ENCODE measurements at places on chromosomes 2 and 18.

DNA sequence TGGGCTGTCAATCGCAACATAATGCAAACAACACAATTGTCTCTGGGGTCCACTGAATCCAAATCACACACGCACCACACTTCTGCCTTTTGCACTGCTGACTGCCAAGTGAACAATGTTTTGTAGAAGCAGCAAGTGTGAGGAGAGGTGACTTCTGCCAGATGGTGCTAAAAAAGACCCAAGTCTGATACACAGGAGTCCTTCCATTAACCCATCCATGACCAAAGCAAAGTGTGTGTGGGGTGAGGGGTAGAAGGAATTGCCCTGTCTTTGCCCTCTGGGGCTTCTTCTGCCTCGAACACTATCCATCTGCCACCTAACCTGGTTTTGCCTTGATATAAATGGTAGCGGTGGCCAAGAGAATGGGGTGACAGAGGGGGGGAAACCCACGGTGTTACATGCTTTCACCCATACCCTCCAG lies 50.0 kb downstream of the C2orf42 start:
- no peak for DNase-seq

- DNase-seq: no peak
These were observed 2.9 kb downstream of the MXD1 start for GRCh38 chr2:69917852-69918251.

DNA sequence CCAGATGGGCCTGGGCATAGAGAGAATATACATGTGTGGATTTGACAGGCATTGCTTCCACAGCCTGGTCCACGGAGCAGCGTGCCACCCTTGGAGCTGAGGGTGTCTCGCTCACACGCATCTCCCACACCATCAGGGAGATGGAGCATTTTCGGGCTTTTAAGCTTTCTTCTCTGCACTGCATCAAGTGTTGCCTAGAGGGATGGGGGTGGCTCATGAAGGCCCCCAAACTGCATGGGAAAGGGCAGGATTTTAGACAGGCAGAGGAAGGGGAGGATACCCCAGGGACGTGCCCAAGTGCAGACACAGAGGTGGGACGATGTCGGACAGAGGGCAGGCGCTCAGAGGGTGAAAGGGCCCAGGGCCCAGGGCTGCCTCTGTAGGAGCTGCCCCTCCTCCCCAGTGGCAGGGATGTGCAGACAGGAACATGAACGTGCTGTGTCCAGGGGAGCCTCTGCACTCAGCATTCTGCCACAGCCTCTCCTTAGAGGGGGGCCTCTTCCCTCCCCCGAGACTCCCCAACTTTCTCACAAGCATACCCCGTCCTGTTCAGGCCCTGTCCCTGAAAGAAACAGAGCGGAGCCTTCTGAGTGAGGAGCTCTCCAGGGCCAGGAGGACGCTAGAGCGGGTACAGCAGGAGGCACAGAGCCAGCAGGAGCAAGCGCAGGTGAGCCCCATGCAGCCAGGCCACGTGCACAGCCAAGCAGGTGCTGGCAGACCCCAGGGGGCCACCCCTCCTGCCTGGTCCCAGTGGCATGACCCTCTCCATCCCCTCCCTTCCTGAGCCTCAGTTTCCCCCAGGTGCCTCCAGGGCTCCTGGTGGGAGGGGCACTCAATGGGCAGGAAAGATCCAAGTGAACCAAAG lies 42.9 kb upstream of the SNED1 start:
- no peak for DNase-seq

DNA sequence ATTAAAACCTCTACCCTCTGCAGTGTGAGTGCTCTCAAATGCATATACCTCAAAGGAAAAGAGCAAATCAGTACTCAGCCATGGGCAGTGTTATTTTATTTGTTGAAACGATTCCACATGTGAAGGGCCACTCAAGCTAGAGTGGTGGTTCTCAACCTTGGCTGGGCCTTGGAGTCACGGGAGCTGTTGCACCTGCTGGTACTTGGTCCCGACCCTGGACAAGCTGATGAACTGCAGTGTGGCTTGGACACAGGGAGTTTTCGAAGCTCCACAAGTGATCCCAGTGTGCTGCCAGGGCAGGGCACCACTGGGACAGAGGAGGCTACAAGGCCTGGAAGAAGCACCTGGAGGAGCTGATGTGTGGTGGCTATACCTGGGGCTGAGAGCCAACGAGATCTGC lies 19.7 kb downstream of the GNLY start:
- peak; percentile 87 for DNase-seq

DNA sequence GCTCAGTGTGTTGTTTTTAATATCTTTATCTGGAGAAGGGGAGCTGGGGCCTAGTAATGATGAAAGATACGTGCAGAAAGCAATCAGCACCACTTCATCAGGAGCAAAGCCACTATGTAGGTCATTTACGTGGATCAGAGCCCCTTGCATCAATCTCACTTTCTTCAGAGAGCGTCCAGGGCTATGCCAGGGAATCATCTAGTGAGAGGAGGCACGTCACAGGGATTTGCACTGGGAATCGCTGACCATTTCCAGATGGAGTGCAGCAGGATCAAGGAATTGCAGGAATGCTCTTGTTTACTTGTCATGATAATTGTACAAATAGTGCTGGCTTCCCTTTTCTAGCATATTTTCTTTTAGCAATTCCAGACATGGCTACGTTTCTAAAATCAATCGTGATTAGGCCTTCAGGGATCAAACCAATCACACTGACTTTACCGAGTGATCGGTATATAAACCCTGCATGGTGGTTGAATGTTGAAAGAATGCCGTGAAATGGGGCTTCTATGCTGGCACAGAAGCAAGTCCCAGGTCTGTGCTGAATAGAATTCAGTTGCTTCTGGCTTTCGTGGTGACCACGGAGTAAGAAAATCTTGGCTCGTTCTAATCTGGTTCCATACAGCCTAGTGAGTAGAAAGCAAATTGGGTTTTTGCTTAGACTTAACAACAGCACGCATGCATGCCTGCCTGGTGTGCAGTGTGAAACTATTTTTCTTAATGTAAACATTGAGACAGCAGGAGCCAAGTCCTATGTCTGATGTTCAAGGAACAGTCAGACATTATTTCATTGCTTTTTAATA lies 122.8 kb downstream of the TMEM200C start:
- no peak for DNase-seq

DNA sequence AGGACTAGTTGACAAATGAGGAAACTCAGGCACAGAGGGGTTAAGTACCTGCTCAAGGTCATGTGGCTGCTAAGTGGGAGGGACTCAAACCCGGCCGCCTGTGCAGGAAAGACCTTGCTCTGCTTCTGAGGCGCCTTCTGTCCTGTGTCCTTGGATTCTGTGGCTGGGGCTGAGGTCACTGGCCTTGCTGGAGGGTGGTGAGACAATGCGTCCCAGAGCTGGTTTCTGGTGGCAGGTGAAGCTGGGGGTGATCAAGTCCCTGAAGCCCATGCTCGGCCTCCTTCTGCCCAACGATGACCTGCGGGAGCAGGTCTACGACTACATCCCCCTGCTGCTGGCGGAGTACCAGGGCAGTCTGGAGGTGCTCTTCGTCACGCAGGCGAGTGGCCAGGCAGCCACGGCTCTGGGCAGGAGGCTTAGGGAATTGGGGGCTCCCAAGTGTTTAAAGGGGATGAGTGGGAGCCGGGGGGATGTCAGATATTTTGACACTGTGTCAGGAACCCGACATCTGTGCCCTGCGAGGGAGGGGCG lies 16.1 kb downstream of the MROH2A start:
- no peak for DNase-seq

GRCh38 chr2:77404189-77404588 lies 118.0 kb downstream of the LRRTM4 start:
- DNase-seq: no peak
